ENCODE measurements at places on chromosomes 13 and 19. TPM values are rescaled to one million over a fixed set of nuclear protein-coding genes. Genes with fewer than 3 reads are reported as not detected.

The TNFSF13B gene
- total RNA-seq, result 16.6 TPM

The PRSS57 gene
- not detected for total RNA-seq

The HIF3A gene
- 0.14 TPM for total RNA-seq

The FARP1 gene
- 30.6 TPM for total RNA-seq

The COL5A3 gene
- 2.1 TPM for total RNA-seq

The MBD3L2 gene
- not detected for total RNA-seq

The LGALS4 gene
- total RNA-seq, result 0.14 TPM

The FAM216B gene
- 0.09 TPM for total RNA-seq

The LIN37 gene
- 10.1 TPM for total RNA-seq

The KLK15 gene
- total RNA-seq, result not detected

The BRSK1 gene
- total RNA-seq, result 6.6 TPM

The MYO16 gene
- total RNA-seq, result not detected

The VSTM1 gene
- not detected for total RNA-seq

The PRR20C gene
- not detected for total RNA-seq

The OR4F17 gene
- total RNA-seq, result under 0.01 TPM

The FUT1 gene
- 0.28 TPM for total RNA-seq

The PEG3 gene
- total RNA-seq, result 0.85 TPM

The MAST3 gene
- total RNA-seq, result 2.5 TPM

Measured in smooth muscle cell of bladder (primary cell).